Aorta (tissue), 5 donors: ENCODE measurements at places on chromosomes 12 and 14.

DNA sequence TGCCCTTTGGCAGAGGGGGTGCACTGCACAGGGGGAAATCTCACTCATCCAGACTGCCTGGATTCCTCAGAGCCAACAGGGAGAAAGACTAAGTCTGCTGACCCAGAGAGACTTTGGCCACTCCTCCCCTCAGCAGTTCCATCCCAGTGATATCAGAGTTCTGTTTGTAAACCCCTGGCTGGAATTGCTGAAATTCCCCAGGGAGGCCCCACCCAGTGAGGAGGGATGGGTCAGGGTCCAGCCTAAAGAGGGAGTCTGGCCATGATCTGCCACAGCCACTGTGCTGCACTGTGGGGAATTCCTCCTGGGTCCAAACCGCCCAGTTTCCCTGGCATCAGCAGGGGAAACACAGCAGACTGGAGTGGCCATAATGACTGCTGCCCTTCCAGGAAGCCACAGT is 54.9 kb upstream of the USP15 start:
- DNase-seq: no peak

GRCh38 chr12:108559007-108559655 is 1.8 kb downstream of the SART3 start:
- DNase-seq: no peak

GRCh38 chr14:58171090-58171489 is 19.1 kb upstream of the ARMH4 start:
- DNase-seq: peak; percentile 84

- no peak for DNase-seq
Measured at GRCh38 chr14:96739200-96739910, 57.8 kb upstream of the VRK1 start.

DNA sequence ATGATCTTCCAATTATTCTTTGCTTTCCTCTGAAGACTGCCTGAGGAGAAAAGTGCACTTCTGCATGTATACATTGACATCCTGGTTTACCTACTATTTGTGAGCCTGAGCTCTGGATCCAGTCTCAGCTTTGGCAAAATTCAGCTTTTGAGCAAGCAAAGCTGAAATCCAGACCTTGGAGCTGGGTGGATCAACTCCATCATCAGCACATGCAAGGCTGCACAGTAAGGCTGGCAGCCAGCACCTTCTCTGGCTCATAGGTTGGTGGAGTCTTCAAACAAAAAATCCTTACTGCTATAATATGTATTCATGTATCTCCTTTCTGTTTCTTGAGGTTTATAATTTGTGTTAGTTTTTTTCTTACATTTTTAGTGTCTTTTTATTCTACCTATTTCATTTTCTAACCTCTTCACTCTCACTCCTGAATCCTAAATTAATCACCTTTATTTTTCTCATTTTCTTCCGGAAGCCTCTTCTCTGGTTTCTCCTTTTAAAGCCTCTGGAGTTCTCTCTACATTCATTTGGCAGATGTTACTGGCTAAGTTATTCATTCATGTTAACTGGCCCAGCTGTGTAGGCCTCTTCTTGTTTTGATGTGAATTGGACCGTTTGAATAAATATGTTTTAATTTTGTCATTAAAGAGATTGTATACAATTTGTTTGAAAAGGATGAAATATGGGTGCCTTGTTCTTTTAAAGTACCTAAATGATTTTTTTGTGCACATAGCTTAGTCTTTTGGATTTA is 224.8 kb downstream of the DACT1 start:
- DNase-seq: no peak

- DNase-seq: no peak
Measured at GRCh38 chr14:28565345-28565744, 201.2 kb upstream of the FOXG1 start.

DNA sequence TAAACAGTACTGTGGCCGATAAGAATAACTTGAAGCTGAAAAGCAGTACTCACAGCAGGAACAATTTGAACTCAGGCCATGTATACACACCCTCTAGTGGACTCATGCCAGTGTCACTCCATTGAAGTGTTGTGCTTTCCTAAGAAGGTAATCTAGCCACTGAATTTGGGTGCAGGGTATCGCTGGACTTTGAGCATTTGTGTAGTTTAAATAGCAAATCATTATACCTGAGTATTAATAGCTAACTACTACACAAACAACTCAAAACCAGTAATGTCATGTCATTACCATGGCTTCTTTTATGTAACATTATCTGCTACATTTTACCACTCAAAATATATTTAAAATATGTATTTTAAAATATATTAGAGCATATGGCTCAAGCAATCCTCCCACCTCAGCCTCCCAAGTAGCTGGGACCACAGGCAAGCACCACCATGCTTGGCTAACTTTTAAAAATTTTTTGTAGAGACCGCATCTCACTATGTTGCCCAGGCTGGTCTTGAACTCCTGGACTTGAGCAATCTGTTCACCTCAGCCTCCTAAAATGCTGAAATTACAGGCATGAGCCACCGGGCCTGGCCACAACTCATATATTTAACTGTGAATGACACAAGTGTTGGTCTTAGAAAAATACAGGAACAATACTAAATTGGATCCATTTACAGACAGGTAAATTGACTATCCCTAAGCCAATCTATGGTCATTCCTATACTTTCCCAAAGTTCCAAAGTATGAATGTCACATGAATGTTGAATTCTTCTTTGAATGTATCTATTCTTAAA is 25.6 kb upstream of the ARID4A start:
- no peak for DNase-seq

- DNase-seq: no peak
Measured at GRCh38 chr12:77372026-77372425, 306.7 kb upstream of the E2F7 start.

DNA sequence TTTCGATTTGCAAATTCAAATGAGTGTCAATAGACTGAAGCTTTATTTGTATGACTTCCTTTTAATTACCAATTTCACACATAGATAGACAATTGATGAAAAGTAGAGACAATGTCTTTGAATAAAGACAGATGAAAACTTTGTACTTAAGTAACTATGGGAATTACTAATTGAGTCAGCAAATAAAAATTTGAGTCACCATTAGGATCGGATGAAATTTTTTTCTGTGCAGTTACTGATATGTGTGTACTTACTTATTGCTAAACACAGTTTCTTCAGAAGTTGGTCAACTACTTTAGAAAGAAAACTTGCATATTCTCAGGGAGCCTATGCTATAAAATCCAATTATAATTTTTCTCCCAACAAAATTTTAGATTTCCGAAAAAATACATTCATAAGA is 224.9 kb upstream of the SLC16A7 start:
- DNase-seq: no peak

GRCh38 chr12:32659908-32660440 is 19.1 kb upstream of the DNM1L start:
- no peak for DNase-seq

- DNase-seq: no peak
Measured at GRCh38 chr14:37668646-37669045, 73.2 kb downstream of the TTC6 start.

GRCh38 chr12:12443431-12443878 is 86.6 kb downstream of the BORCS5 start:
- peak; percentile 84 for DNase-seq

DNA sequence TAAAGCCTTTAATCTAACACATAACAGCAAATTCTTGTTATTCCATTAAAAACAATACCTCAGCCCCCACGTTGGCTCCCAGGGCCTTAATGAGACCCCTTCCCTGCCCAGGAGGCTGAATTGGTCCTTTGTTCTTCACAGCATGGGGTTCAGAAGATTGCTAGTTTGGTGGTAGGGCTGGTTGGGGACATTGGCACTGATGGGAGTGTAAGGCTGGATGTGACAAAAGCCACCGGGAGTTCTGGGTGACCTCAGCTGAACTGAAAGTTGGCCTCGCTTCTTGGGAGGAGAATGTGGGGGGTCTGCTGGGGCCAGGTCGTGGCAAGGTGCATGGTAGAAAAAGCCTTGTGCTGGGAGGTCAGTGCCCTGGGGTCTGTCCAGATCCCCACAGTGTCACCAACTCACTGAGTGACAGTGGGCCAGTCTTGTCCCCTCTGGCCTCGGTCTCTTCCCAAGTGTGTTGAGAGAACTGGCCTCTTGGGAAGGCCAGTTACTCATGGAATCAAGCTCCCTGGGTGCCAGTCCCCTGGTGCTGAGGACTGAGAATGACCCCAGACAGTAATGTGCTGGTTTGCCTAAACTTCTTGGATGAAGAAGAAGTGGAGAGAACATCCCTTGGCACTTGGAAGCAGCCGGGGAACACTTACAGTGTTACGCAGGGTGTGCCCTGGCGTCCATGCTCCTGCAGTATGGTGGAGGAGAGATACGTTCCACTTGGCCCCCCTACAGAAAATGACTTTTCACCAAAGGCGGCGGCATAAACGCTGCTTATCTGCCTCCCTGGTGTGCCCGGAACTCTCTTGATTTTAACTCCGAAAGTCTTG is 283.7 kb upstream of the RTL1 start:
- DNase-seq: no peak

DNA sequence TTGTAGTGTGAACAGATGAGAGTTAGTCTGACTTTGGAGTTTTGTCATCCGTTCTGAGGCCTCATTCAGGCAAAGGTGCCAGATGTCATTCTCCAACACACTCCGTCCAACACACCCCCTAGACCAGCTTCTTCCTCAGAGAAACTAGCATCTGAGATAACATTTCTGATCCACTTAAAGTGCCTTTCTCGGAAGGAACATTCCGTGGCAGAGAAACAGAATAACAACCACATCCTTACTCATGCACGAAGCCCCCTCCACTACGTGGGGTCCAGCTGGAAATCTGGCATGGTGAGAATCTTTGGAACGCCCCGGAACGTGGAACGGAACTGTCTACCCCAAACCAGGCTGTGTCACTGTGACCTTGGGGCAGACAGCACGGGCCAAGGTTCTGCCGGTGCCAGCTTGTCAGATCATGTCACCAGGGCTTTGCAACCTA is 17.0 kb upstream of the BCL7A start:
- peak; percentile 51 for DNase-seq

GRCh38 chr12:76864791-76865400 is 13.9 kb downstream of the CSRP2 start:
- no peak for DNase-seq

GRCh38 chr12:115421796-115422709 is 738.1 kb upstream of the TBX3 start:
- DNase-seq: no peak

- DNase-seq: no peak
Measured at GRCh38 chr12:39383114-39383513, 59.8 kb downstream of the KIF21A start.

DNA sequence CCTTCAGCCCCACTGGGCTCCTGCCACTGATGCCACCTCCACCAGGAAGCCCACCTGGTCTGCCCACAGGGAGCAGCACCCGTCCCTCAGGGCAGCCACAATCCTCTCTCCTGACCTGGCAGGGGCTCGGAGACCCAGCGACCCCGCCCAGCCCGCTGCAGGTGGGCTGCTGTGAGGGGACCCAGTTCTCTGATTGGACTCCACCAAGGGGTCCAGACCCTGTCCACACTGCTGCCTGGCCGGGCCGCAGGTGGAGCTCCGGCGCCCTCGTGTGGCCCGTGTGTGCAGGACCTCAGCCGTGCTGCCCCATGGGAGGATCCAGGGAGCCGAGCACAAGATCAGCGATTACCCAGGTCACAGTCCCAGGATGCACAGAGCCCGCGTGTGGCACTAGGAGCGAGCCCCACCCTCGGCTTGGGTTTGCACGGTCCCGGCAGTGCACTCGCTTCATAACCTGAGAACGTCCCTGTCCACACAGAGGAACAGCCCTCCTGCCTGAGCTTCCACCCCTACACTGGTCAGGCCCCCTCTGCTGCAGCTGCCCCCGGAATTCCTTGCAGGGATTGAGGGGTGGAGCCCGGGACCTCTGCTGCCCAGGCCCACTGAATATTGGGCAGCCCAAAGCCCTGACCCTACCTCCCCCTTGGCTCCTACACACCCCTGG is 35.4 kb upstream of the TMEM179 start:
- peak; percentile 87 for DNase-seq

GRCh38 chr12:89393551-89394121 is 41.3 kb upstream of the DUSP6 start:
- DNase-seq: no peak

- DNase-seq: no peak
Measured at GRCh38 chr14:75470238-75470797, 42.5 kb downstream of the JDP2 start.

DNA sequence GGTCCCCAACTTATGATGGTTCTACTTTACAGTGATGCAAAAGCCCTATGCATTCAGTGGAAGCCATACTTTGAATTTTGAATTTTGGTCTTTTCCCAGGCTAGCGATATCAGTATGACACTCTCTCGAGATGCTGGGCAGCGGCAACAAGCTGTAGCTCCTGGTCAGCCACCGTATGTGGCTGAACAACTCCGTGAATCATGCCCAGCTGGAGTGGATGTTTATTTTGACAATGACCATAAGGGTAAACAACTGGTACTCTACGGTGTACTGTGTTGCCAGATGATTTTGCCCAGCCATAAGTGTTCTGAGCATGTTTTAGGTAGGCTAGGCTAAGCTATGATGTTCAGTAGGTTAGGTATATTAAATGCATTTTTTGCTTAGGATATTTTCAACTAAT is 8.2 kb upstream of the ZNF410 start:
- DNase-seq: no peak

- no peak for DNase-seq
Measured at GRCh38 chr12:13853471-13853870, 127.9 kb downstream of the GRIN2B start.

DNA sequence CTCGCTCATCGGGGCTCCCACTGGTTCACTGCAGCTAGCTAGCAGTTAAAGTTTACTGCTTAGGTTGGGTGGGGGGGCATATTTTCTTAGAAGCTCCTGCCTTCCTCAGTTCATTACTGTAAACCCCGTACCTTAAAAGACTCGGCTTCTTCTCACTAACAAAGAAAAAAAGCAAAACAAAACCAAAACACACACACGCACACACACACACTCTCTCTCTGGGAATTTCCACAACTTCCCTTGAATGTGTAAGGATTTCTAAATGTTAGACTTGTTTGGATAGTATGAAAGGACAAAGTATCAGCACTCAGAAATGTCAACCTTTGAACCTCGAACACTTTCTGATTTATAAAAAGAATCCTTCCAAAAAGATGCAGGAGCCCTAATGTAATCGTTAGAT is 927 bp downstream of the PTHLH start:
- no peak for DNase-seq

- DNase-seq: no peak
Measured at GRCh38 chr12:42552822-42553221, 36.7 kb downstream of the PRICKLE1 start.

DNA sequence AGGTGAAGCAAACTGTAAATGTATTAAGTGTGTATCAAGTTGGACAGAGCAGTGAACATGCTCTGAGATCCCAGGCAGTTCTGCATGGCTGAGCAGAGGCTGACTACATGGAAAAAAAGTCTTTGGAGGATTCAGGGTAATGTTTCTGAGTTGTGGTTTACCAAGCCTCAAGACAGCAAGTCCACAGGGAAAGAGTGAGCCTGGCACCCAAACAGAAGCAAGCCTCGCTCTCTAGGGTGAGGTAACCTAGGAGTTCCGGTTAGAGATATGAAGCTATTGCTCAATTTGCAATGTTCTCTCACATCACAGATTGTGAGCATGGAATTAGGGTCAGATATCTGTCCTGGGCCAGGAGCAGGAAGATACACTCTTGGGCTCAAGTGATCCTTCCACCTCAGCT is 158.6 kb downstream of the MON2 start:
- DNase-seq: no peak

- DNase-seq: no peak
Measured at GRCh38 chr12:27535318-27535717, 11.3 kb downstream of the PPFIBP1 start.
